Activated naive CD8-positive, alpha-beta T cell treated with anti-CD3 and anti-CD28 coated beads, Interleukin-2, amount 10 ng/mL, durations not matched to agents 7 days and 5 days (primary cell): ENCODE measurements at places on chromosomes 4 and X.

- no peak overlapping the region for H3K27ac ChIP-seq
- DNase-seq, result no peak
- H3K27me3 ChIP-seq, result no peaks in the 10 kb centered on the region
- H3K4me3 ChIP-seq, result no peak overlapping the region
Observed at GRCh38 chrX:102892103-102892502, 45.0 kb upstream of the RAB40AL start.

DNA sequence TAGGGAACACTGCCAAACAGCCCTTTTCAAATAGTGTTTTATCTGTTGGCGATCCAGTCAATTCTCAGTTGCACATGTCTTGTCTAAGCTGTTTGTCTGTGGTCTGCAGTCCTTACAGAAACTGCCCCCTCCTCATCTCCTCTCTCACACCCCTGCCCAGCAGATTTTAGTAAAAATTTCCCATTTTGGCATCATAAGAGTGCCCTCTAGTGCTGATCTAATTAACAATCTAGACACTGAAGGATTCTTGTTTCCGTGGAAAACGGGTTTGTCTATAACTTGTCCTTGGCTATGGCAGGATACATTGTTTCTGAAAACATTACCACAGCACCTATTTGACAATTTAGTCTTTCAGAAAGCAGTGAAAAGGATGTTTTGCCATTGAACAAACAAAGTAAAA, 227.2 kb upstream of the MBNL3 start:
- no peak overlapping the region for H3K27ac ChIP-seq
- H3K4me3 ChIP-seq, result no peak overlapping the region
- H3K4me1 ChIP-seq, result no peaks in the 10 kb centered on the region
- H3K27me3 ChIP-seq, result no peaks in the 10 kb centered on the region
- no peak for DNase-seq

- H3K27ac ChIP-seq, result no peak overlapping the region
- H3K36me3 ChIP-seq, result peaks cover 2% of the 10 kb centered on the region
- DNase-seq, result no peak
- H3K4me1 ChIP-seq, result peaks cover 5% of the 10 kb centered on the region
- H3K27me3 ChIP-seq, result peaks cover 2% of the 10 kb centered on the region
- no peak overlapping the region for H3K4me3 ChIP-seq
Observed at GRCh38 chrX:16114611-16115010, 8.8 kb upstream of the GRPR start.

GRCh38 chrX:52337410-52337809, 31.4 kb upstream of the XAGE2 start:
- peaks cover 1% of the 10 kb centered on the region for H3K27me3 ChIP-seq
- no peak for DNase-seq
- H3K36me3 ChIP-seq, result no peaks in the 10 kb centered on the region
- no peak overlapping the region for H3K27ac ChIP-seq

DNA sequence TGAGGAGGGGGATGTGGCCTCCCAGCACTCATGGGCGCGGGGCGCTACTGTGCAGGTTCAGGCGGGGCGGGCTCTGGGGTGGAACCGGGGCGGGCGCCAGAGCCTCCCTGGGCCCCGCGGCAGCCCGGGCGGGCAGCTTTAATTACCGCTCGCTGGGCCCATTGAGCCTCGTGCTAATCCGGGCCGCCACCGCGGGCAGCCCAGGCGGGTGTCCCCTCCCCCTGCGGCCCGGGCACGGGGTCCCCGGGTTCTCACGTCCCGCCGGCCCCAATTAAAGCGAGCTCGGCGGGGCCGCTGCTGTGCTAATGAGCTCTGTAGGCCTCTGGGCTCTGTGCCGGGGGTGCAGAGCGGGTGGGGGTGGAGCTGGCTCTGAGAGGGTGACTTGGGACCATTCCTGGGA, 22.8 kb upstream of the FGFR3 start:
- H3K4me1 ChIP-seq, result no peaks in the 10 kb centered on the region
- H3K27me3 ChIP-seq, result peaks cover 12% of the 10 kb centered on the region
- no peaks in the 10 kb centered on the region for H3K36me3 ChIP-seq

DNA sequence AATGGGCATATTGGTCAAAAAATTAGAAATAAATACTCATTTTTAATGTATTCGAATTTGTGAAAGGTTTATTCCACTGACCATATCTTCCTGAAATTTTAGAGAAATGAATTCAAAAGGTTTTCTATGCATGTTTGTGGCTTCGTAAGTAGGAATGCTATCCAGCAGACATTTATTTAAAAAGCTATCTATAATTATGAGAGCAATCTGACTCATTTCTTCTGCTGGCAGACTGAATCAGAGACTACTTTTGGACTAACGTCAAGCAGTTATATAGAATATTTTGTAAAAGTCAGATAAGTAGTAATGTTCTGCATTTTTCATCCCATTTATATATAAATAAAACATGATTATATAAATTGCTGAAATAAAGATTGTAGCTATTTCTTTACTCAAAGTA, 125.0 kb downstream of the SPCS3 start:
- H3K27me3 ChIP-seq, result no peaks in the 10 kb centered on the region
- H3K4me1 ChIP-seq, result no peaks in the 10 kb centered on the region
- DNase-seq, result no peak
- H3K4me3 ChIP-seq, result no peak overlapping the region
- H3K36me3 ChIP-seq, result no peaks in the 10 kb centered on the region

GRCh38 chrX:35340465-35340864, 397.9 kb downstream of the FAM47B start:
- H3K27me3 ChIP-seq, result no peaks in the 10 kb centered on the region
- no peak overlapping the region for H3K27ac ChIP-seq
- no peak for DNase-seq
- no peaks in the 10 kb centered on the region for H3K4me1 ChIP-seq
- no peak overlapping the region for H3K4me3 ChIP-seq

- no peak for DNase-seq
- H3K4me1 ChIP-seq, result peaks cover 29% of the 10 kb centered on the region
Observed at GRCh38 chr4:1253831-1254230, 4.9 kb upstream of the CTBP1 start.

DNA sequence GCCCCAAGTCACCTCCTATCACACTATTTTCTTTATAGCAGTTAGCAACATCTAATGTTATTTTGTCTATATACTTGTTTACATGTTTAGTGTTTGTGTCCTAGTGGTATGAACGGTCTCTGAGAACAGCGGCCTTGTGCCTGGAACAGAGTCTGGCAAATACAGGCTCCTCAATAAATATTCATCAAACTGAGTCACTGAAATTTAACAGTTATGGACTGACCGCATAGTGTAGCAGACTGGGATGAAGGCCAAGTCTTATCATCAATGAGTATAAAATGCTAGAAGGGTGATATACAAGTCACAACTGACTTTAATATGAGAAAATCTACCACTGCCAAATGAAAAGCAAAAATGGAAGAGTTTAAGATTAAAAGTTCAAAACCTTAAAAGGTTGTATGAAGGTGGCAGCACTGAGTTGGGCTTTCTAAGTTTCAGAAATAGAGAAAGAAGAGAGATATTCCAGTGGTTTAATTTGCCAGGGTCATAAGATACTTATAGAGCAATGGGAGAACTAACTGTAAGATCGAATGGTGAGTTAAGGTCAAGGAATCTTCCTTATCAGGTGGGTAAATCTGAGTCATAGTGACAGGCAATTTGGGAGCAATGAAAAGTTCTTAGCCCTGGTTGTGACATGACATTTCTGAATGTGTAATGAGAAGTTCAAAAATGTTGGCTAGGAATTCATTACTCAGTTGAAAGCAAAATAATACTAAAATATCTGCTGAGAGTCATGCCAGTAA, 34.9 kb downstream of the ELOVL6 start:
- H3K36me3 ChIP-seq, result peaks cover 21% of the 10 kb centered on the region
- no peak overlapping the region for H3K4me3 ChIP-seq
- no peaks in the 10 kb centered on the region for H3K27me3 ChIP-seq

- no peaks in the 10 kb centered on the region for H3K27me3 ChIP-seq
- no peak overlapping the region for H3K27ac ChIP-seq
- no peak overlapping the region for H3K4me3 ChIP-seq
- no peaks in the 10 kb centered on the region for H3K4me1 ChIP-seq
- H3K36me3 ChIP-seq, result no peaks in the 10 kb centered on the region
Observed at GRCh38 chr4:7311205-7311604, 118.9 kb downstream of the SORCS2 start.

GRCh38 chr4:143296397-143297067, 40.1 kb upstream of the GAB1 start:
- H3K4me1 ChIP-seq, result no peaks in the 10 kb centered on the region
- DNase-seq, result no peak
- no peak overlapping the region for H3K4me3 ChIP-seq
- H3K27me3 ChIP-seq, result no peaks in the 10 kb centered on the region
- no peaks in the 10 kb centered on the region for H3K36me3 ChIP-seq
- no peak overlapping the region for H3K27ac ChIP-seq

DNA sequence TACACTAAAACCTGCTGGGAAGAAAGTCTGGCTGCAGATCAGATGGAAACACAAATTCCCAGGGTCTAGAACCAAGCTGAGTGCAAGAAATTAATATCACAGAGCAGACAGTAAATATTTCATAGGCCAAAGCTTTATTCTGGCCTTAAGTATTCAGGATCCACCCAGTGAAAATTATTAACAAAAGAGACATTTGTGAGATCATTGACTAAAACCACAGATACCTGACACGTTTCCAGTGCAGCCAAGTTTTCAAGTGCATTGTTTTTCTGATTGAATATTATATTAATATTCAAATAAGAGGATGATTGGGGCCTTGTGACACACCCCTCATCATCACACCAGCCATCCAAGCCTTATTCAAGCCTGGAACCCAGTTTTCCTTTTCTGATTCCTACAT, 10.3 kb downstream of the ELOVL6 start:
- peaks cover 15% of the 10 kb centered on the region for H3K4me1 ChIP-seq
- no peak overlapping the region for H3K27ac ChIP-seq
- H3K27me3 ChIP-seq, result no peaks in the 10 kb centered on the region
- peaks cover 12% of the 10 kb centered on the region for H3K36me3 ChIP-seq
- no peak for DNase-seq

DNA sequence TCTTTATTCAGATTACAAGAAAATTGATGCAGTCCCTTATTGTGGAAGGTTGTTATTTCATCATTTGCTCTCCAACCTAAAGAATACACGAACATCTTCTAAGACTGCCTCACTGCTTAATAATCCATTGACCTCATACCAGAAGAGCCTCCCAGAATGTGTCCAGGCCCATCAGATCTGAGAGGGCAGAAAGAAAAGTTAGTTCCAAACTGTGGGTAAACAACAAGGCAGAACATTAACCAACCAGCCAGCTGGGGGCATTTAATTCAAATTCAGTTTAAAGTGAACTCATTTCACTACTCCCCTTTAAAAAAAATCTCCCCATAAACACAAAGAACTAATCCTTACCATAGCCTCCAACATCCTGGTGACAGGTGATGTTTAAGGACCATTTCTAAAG, 13.8 kb downstream of the GPC4 start:
- no peak overlapping the region for H3K4me3 ChIP-seq
- H3K4me1 ChIP-seq, result peaks cover 5% of the 10 kb centered on the region
- no peaks in the 10 kb centered on the region for H3K27me3 ChIP-seq
- H3K36me3 ChIP-seq, result no peaks in the 10 kb centered on the region

DNA sequence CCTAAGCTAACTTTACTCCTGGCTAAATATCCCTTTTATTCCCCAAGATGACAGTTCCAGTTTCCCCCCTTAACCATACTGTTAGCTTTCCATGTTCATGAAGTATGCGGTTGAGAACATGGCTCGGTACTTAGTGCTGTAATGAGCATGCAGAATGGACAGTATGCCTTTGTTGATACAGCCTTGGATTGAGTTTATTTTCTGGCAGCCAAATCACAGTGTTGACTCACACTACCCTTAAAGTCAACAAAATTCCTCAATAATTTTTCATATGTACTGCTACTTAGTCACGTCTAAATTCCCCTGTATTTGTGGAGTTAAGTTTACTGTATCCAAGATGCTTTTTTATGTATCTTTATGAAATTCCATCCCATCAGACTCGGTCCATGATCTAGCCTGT, 1.4 kb upstream of the VEGFC start:
- H3K36me3 ChIP-seq, result no peaks in the 10 kb centered on the region
- peaks cover 48% of the 10 kb centered on the region for H3K27me3 ChIP-seq
- DNase-seq, result no peak
- H3K27ac ChIP-seq, result no peak overlapping the region
- H3K4me1 ChIP-seq, result peaks cover 4% of the 10 kb centered on the region

- DNase-seq, result no peak
- no peak overlapping the region for H3K4me3 ChIP-seq
- H3K4me1 ChIP-seq, result peaks cover 6% of the 10 kb centered on the region
- H3K27ac ChIP-seq, result no peak overlapping the region
Observed at GRCh38 chr4:118762730-118763477, 73.0 kb downstream of the SEC24D start.

- H3K36me3 ChIP-seq, result peaks cover 1% of the 10 kb centered on the region
- H3K4me3 ChIP-seq, result no peak overlapping the region
- no peak overlapping the region for H3K27ac ChIP-seq
- H3K4me1 ChIP-seq, result no peaks in the 10 kb centered on the region
- H3K27me3 ChIP-seq, result no peaks in the 10 kb centered on the region
Observed at GRCh38 chrX:42246814-42247213, 323.5 kb upstream of the CASK start.

DNA sequence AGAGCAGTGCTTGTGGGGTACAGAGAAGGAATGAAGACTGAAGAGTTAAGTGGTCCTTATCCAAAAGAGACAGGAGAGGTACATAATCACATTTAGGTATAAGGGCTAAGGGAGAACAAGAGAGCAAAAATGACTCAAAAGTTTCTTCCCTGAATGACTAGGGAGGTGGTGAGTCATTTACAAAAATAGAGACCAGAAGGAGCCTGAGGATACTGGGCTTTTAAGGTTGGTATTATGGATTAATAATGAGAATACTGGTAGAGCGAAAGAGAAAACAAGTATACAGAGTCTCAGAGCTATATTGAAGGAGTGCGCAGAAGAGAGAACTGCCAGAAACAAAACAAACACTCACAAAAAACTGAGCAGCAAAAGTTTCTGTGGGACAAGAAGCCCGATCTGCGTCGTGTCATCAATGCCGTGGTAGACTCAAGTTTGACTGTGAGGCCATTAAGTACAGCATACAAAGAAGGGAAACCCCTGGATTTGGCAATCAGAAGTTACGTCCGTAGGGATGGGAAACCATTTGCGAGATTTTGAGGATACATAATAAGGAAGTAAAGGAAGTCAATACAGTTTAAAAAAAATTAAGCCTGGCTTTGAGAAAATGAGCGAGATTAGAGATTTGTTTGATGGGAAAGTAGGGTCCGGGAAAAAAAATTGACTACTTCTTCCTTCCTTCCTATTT, 129.1 kb upstream of the STIM2 start:
- H3K27ac ChIP-seq, result no peak overlapping the region
- H3K27me3 ChIP-seq, result no peaks in the 10 kb centered on the region
- no peaks in the 10 kb centered on the region for H3K36me3 ChIP-seq
- H3K4me3 ChIP-seq, result no peak overlapping the region
- H3K4me1 ChIP-seq, result peaks cover 1% of the 10 kb centered on the region

- H3K36me3 ChIP-seq, result peaks cover 3% of the 10 kb centered on the region
- no peak overlapping the region for H3K4me3 ChIP-seq
- DNase-seq, result no peak
Observed at GRCh38 chrX:13658602-13659001, 5.7 kb downstream of the TCEANC start.

- no peak overlapping the region for H3K27ac ChIP-seq
- H3K27me3 ChIP-seq, result peaks cover 24% of the 10 kb centered on the region
- DNase-seq, result no peak
- no peak overlapping the region for H3K4me3 ChIP-seq
- H3K4me1 ChIP-seq, result no peaks in the 10 kb centered on the region
Observed at GRCh38 chr4:168527560-168527959, 30.7 kb downstream of the PALLD start.
